ENCODE measurements at places on chromosomes 2 and 18.
A peak's percentile ranks its signal among the peaks of the same experiment; 100 is the strongest.

GRCh38 chr2:112162341-112162740 lies 24.2 kb downstream of the FBLN7 start:
- DNase-seq: no peak

GRCh38 chr2:208250388-208250787 lies 4.5 kb downstream of the IDH1 start:
- no peak for DNase-seq

GRCh38 chr2:150690261-150690660 lies 202.8 kb upstream of the RND3 start:
- no peak for DNase-seq

- peak; percentile 13 for DNase-seq
These were observed 146.1 kb upstream of the ZSWIM2 start for GRCh38 chr2:186995092-186995491.

- peak; percentile 96 for DNase-seq
These were observed at the start of gene DSEL for GRCh38 chr18:67516539-67517443. Gene DSEL (minus strand): TSS chr18:67516720. CDS start chr18:67514608, 2,112 bp downstream.

GRCh38 chr2:56148825-56149224 lies 35.0 kb upstream of the CCDC85A start:
- no peak for DNase-seq
